ENCODE measurements at places on chromosomes 5 and 9.

- no peak for DNase-seq
Observed at GRCh38 chr9:74810200-74810599, 77.5 kb downstream of the TRPM6 start.

- no peak for DNase-seq
Observed at GRCh38 chr5:77239126-77239741, 28.8 kb downstream of the PDE8B start.

DNA sequence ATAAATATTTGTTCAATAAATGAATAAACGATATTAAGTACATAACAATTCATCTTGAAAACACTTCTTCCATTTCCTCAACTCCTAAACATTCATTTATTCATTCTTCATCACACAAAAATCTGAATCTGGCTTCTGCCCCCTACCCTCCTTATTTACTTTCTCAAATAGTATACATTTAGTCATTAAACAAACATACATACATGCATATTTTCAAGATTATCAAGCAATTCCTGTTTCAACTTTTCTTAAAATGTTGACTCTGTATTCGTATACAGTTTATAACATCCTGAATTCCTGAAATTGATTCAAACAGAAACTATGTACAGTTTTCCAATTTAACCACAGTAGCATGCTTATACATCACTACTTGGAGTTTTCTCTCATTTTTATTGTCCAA lies 129.0 kb downstream of the MUSK start:
- DNase-seq: no peak

DNA sequence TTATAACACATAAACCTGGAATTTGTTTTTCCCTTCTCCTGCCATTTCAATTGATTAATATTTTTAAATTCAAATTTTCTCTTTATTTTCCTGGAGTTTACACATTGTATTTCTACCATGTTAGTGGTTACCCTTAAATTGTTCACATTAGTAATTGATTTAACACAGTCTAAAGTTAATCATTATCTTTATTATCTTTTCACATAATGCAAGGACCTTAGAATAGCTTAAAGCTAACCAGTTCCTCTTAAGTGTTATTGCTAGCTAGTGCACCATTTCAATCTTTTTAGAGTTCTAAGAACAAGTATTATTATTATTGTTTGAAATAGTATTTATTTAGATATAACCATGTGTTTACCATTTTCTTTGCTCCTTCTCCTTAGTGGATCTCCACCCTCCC lies 251.2 kb upstream of the FBXL7 start:
- no peak for DNase-seq

- no peak for DNase-seq
Observed at GRCh38 chr5:139915834-139916233, 120.2 kb downstream of the PSD2 start.

DNA sequence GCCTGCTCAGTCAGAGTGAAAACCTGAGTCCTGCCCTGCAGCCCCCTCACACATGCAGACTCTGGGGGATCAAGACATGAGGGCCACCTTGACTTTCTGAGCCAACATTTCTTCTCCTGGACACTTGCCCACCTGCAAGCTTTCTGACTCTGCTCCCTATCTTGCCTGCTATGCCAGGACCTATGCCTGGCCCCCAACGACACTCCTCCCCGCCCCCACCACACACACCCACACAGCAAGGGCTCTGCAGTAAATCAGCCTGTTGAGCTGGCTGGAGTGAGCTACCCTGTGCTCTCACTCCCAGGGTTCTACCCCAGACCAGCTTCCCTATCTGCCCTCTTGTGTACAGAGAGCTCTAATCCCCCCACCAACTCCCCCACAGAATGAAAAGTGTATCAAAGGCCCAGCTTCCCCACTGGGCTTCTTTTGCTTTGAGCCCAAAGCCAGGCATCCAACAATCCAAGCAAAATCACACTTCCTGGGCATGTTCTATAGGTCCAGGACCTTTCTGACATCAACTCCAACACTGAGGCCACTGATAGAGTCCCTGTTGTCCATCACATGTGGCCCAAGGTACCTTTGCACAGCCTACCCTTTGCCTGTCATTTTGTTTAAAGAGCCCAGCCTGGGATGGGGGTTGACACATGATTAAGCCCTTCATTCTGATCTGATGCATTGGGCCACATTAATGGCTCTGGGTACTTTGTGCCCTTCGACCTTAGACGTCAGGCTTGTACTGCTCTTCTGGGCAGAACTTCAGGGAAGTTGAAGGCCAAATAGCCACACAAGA lies 7.2 kb downstream of the PDLIM4 start:
- no peak for DNase-seq

DNA sequence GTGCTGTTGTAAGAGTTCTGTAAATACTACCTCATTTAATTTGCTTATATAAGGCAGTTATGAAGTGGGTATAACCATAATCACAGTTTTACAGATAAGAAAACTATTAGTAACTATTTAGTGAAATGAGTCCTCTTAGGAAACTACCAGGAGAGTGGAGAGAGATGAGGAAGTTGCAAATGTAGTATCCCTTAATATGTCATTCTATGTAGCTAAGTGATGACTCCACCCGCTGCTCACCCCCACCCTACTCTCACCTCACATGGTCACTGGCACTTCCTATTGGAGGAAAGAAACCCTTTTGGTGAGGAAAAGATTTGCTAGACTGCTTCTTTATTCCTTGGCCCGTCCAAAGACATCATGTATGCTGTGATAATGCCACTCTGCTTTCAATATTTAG lies 241.8 kb upstream of the SLC24A2 start:
- no peak for DNase-seq

GRCh38 chr9:38026021-38026809 lies 42.8 kb downstream of the SHB start:
- no peak for DNase-seq

DNA sequence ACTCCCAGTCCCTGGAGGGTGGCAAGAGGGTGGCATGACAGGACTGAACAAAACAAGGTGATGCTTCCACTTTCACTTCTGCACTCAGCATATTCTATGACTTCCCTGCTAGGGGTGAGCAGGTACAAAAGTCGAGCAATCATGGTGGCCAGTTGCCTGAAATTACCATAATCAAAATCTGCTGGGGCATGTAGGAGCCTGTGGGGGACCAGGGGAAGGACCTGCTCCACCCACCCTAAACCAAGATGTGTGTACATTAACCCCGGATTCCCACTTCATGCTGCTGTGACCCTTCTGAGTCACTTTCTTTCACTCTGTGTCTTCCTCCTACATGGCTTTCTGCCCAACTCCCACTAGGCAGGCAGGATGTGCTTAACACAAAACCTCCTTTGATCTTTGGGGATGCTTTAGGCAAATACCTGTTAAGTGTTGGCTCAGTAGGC lies 73.3 kb upstream of the PHF24 start:
- peak; percentile 26 for DNase-seq

GRCh38 chr5:72369711-72370110 lies 49.5 kb downstream of the PTCD2 start:
- no peak for DNase-seq

DNA sequence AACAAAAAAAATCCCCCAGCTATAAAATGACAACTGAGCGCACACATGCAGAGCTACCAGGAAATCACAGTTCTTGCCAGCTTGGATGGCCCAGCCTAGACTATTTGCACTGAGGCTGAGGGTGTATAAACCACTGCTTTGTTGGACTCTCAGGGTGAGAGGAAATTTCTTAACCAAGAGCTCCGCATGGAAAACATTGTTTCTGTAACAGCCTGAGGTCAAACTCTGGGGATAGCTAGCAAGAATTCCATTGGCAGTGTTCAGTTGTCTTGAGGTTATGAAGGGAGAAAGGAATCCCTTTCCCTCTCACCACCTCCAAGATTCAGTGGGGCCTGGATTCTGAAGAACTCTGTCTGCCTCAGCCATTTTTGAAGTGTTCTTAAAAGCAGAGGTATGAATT lies 360.0 kb downstream of the OSTF1 start:
- DNase-seq: no peak

DNA sequence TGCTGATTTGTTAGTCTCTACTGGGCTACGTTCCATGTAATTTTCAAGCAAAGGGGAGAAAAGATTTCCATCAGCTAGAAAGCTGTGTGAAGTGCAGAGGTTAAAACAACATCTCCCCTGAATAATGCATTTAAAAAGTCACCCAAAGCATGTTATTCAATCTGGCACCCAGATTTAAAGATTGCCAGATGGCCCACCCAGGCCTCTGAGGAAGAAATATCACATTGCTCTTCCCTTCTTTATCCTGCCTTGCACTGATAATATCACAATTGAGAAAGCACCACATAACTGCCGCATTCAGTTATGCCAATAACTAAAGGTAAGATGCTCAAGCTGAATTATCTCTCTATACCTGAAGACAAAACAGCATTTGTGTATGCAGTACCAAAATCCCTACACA lies 119.4 kb upstream of the PUM3 start:
- DNase-seq: no peak

DNA sequence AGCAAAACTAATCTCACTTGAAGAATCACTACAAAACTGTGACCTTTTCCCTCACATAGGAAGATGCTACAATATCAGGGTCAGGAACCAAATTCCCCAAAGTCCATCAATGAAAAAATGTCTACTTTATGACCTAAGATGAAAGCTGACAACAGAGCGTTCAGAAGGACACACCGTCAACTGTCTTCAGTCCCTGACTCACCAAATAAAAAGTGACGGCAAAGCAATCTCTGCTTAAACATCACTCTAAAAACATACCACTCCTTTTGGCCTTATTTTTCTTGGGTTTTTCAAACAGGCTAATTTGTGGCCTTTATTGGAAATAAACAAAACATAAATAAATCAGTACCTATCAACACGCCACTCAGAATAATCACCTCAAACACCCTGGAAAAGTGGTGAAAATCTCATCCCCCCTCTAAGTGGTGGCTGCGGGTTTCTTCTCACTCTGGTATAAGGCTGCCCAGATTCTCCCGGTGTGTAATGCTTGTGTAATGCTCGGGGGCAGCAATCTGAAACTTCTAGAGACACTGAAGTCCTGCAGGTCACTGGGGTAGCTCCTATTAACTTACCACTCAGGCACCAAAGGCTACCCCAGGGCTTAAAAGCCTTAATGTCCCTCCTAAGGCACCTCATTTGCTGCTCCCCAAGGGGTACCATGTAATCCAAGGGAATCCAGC lies 29.5 kb downstream of the SEMA4D start:
- DNase-seq: no peak

DNA sequence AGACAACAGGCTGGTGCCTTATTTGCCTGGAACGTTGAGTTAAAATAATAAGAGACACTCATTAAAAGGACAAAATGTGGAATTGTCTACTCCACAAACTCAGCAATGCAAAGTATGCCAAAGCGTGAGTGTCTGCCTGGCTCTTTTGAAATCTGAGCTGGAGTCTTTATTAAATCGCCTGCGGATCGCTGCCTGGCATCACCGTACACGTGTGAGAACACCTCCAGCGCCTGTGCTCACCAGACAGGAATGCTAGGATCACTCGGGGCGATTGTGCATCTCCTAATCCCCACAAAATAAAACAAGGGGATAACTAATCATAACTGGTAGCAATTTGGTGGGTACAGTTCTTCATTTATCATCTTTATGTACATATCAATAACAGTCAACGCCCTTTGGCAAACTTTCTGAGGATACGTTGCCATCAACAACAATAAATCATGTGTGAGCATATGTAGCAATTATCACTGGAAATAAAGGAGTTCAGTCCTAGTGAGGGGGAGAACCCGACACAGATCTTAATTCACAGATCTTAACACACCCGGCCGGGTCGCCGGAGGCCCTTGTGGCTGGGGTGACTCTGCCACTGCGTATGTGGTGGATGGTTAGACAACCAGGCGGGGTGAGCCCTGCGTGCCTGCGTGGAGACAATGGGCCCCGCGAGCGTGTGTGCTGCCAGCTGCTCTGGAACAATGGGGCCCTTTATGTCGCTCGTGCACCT lies 284.9 kb upstream of the IRX1 start:
- DNase-seq: no peak

GRCh38 chr5:51396797-51397196 lies 13.5 kb downstream of the ISL1 start:
- DNase-seq: no peak

GRCh38 chr9:86351880-86352279 lies 2.3 kb downstream of the TUT7 start:
- no peak for DNase-seq

- peak; percentile 13 for DNase-seq
Observed at GRCh38 chr5:153974131-153974812, 64.4 kb downstream of the FAM114A2 start.

DNA sequence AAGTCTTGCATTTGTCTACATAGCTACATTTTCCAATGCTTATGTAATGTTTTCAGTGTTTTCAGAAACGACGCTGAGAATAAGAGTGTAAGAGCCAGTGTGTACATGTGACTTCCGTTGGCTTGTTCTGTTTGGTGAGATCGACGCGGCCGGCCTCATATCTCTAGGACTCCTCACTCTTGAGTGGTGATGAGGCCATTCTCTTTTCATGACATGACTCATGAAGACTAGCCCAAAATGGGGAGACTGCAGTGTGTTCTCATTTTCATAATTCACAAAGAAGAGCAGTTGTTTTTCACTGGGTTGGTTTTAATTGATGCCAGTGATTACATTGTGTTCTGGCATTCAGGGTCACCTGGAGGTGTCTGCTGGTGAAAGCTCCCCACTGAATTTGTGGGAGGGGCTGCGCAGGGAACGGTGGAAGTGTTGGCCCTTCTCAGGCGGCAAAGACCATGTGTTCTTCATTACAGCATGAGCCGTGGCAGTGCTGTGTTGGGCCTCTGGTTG lies 131.5 kb upstream of the OTULINL start:
- peak; percentile 17 for DNase-seq

DNA sequence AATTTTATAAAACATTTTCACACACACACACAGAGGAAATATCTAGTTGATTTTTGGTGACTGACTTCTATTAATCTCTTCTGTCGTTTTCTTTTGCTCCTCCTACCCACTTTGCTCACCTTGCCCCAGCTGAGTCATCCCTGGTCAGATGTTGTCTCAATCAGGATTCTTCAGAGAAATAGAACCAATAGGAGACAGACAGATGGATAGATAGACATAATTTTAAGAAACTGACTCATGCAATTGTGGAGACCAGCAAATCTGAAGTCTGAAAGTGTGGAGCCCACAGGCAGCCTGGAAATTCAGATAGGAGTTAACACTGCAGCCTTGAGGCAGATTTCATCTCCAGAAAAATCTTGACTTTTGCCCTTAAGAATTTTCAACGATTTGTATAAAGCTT lies 37.0 kb upstream of the PIK3R1 start:
- peak; percentile 10 for DNase-seq

GRCh38 chr5:154505567-154505966 lies 27.5 kb upstream of the HAND1 start:
- no peak for DNase-seq

DNA sequence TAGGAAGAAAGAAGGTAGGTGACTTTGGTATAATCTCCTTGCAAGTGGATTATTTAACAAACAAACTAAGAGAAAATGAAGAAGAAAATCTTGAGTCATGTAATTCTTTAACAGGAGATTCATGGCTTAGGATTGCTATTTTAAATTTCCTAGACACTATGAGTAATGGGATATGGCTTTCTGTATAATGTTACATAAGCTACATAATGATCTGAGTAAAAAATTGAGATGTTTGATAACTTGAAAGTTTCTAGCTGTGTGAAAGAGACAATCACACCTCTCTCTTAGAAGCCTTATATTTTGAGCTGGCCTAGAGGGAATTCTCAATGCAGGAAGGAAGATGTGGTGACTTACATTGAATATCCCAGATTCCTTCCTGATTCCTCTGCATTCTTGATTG lies 92.5 kb downstream of the CDH9 start:
- no peak for DNase-seq

Data from activated naive CD4-positive, alpha-beta T cell treated with Interleukin-2 at 50 U/mL for 16 hours (primary cell).